Right atrium auricular region (tissue), 2 donors: ENCODE measurements at places on chromosomes 2 and 18. TPM values are rescaled to one million over a fixed set of nuclear protein-coding genes. Genes with fewer than 3 reads are reported as not detected.

Gene TNFAIP6
- 5.2 TPM for total RNA-seq

Gene SERPINB3
- total RNA-seq = not detected

Gene PRKAG3
- 0.19 TPM for total RNA-seq

GRCh38 chr2:215812966-215813365 lies 200.4 kb downstream of the MREG start:
- DNase-seq = no peak

DNA sequence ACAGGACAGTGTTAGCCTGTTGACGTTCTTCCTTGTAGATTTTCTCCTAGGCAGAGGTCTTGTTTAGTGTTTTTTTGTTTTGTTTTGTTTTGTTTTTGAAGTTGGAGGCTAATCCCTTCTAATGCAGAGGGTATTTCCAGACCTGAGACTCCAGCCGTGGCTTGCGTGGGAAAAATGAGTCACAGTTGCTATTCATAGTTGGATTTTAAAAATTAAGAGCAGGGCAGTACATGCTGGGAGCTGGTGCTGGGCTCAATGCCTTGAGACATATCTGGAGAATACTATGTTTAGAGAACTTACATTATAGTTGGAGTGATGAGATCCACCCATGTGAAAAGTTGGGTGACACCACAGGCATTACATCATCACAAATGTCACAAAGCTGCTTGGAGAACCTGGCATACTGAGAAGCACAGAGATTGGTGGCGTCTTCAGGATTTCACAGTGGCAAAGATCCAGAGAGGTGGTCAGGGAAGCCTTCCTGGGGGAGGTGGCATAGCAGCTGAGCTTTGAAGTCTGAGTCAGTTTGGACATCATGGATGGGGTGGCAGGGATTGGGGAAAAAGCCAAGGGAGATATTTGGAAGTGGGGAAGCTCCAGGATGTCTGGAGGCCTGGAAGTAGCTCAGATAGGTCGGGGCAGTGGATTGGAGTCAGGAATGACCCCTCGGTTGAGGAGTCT lies 249.4 kb downstream of the LOXHD1 start:
- no peak for DNase-seq

- no peak for DNase-seq
These were observed 121.5 kb upstream of the CREB1 start for GRCh38 chr2:207408086-207408794.

GRCh38 chr2:45944074-45944473 lies 292.6 kb downstream of the PRKCE start:
- no peak for DNase-seq

- DNase-seq = no peak
These were observed 14.9 kb upstream of the B3GNT2 start for GRCh38 chr2:62180975-62181374.

GRCh38 chr2:49240608-49241007 lies 86.3 kb upstream of the FSHR start:
- no peak for DNase-seq

GRCh38 chr2:127096718-127097470 lies 10.1 kb downstream of the BIN1 start:
- no peak for DNase-seq

GRCh38 chr2:6770006-6770405 lies 95.7 kb downstream of the CMPK2 start:
- DNase-seq = no peak

DNA sequence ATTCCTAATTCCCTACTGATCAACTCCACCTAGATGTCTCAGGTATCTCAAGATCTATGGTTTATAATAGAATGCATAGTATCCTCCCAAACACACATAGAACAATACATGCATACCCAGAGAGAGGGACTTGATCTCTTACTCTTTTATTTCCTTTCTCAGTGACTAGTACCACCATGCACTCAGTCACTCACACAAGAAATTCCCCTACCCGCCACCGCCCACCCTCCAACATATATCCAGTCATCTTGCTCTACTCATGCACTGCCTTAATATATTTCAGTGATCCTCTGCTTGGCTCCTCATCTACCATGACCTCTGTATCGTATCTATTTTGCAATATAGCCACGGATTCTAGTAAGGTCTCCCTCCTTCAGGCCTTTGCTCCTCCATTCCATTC lies 996.9 kb downstream of the LRP1B start:
- no peak for DNase-seq

DNA sequence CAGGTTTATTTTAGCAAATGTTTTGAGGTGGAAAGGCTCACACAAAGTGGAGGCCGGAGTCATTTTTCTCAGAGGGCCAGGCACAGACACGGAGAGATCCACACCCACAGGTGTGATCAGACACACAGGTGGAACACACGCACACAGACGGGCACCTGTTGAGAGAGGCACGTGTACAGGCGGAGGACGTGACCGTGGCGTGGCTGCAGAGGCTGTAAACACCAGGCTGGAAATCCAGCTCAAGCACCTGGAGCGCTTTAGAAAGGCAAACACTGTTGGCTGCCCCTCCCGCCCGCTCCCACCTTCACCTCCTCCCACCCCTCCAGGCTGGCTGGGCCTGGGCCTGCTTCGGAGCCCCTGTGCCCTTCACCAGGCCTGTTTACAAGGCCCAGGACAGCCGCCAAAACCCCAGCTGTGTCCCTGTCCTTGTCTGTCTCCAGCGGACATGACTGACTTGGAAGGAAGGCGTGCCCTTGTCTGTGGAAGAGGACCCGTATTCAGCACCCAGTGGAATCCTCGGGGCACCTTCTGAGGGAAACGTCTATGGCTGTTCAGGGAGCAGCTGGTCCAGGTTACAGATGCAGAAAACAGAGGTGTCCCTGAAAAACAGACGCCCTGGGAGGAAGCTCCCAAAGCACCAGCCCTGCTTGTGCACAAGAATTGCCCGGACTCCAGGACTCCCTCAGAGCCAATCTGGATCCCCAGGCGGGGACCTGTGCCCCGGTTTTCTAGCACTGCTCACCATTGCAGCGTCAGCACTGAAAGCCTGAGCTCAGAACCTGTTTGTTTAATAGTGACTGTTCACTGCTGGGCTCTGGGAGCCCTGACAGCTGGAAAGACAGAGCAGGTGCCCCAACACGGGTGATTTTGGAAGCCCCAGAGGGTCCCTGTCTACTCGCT lies 134.3 kb upstream of the HAAO start:
- no peak for DNase-seq
